ENCODE measurements at places on chromosomes 2 and 18.

DNA sequence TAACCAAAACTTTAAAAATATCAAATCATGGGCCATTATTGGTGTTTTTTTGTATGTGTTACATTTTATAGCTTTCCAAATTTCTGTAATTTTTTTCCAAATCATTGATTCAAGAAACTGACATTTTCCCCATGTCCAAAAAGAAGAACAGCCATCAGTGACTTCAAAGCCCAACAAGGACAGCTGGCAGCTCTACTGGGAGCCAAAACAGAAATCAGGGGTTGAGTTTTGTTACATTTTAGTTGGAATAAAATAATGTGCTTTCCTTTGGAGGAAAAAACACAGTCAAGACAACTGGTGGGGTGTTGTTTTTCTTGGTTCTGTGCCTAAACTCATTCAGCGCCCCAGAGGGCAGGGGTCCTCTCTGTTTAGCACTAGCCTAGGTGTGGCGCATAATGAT lies 23.8 kb downstream of the AKAIN1 start:
- no peak for DNase-seq

DNA sequence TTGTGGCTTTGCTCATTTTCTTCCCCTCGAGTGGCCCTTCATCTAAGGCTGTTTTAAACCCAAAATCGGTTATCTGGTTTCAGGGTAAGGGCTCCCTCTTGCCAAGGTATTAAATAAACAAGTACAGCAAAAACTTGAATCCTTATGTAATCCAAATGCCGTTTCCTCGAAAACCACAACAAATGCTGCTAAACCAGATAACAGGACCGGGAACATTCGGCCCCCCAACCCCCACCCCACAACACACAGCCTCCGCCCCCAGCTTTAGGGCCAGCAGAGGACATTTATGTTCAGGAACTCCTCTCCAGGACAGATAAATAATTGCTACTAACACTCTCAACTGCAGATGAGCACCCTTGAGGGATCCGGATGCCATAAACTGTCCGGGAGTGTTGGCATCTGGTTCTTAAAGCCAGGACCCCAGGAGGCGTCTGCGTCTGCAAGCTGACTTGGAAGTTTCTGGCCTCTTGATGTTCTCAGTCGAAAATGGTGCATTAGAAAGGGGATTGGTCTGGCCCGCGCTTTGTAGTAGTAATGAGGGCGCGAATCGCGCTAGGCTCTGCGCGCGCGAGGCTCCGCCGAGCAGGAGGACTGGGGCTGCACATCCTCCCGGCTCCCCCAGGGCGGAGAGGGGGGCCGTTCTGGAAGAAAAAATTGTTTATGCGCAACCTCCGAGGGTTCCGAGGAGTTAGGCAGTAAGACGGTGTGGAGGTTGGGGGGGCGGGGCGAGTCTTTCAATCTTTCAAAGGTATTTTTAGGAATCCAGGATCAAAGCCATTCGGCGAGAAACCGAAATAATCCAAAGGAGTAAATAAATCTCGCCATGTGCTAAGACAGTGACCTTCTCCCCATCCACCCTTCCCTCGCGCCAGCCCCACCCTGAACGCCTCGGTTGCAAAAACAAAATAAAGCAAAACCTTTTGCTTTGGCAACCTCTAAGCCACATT lies 3.9 kb upstream of the ID2 start:
- DNase-seq: no peak

GRCh38 chr2:99404797-99405669 lies 67.8 kb downstream of the EIF5B start:
- no peak for DNase-seq

DNA sequence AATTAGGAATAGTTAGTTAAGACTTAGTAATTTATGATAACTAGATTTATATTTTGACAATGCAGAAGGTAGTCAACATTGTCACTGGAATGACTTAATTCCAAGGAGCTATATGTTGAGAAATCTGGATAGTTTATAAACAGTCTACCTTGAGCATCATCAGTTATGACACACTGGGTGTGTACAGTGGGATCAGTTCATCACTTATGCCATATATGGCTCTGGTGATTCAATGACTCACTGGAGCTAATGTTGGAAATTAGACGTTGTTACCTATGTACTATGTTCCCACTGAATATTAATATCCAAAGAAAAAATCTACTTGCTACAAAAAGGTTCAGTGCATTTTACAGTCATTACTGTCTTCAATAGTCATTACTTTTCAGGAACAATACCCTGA lies 34.0 kb upstream of the ITPRID2 start:
- DNase-seq: no peak

DNA sequence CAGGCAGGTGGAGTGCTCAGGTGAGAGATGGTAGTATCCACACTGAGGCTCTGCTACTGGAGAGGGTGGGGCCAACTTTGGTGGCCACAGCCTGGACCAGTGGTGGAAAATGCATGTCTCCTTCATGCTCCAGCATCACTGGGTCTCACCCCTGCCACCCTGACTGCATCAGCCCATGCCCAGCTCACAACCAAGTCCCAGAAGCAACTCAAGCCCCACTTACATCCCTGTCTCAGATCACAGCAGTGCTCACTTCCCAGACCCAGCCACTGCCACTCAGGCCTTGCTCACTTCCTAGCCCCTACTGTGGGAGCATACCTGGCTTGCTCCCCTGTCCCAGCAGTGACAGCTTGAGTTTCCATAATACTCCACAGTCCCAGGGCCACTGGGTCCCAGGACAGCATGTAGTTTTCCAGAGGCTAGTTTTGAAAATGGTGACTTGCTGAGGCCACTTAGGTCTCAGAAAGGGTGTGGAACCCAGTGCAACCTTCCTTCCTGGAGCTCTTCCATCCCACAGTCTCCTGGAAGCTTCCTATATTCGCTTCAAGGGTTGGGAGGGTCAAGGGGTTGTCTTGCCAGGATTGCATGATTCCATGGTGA lies 58.8 kb downstream of the GPC1 start:
- DNase-seq: no peak

DNA sequence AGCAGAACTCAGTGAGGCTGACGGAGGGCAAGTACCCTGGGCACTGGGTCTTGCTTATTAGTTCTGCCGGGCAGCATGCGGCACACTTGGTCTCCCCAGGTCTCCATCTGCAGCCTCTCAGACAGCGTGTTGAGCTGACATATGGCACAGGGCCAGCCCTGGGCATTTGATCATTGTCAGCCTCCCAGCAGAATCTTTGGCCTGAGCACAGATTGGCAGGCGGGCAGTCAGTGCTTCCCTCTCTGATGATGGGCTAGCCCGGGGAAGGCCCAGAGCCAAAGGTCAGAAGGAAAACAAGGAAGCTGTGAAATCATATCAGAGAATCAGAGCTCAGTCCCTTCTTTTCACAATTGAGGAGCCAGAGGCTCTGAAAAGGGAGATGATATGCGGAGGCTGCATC lies 150.1 kb upstream of the LRRTM1 start:
- DNase-seq: no peak

DNA sequence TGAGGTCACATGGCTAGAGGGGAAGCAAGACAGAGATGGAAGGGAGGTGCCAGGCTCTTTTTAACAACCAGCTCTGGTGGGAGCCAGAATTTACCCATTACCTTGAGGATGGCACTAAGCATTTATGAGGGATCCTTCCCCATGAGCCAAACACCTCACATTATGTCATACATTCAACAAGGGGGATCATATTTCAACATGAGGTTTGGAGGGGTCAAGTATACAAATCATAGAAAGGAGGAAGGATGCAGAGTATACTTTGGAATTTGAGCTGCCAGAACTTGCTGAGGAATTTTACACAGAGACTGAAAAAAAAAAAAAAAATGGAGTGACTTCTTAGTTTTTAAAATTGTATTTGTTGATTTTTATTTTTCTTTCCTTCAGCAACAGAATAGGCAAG lies 891.4 kb downstream of the CCDC85A start:
- no peak for DNase-seq

- DNase-seq: no peak
These were observed 24.8 kb upstream of the HDAC4 start for GRCh38 chr2:239425631-239426030.

DNA sequence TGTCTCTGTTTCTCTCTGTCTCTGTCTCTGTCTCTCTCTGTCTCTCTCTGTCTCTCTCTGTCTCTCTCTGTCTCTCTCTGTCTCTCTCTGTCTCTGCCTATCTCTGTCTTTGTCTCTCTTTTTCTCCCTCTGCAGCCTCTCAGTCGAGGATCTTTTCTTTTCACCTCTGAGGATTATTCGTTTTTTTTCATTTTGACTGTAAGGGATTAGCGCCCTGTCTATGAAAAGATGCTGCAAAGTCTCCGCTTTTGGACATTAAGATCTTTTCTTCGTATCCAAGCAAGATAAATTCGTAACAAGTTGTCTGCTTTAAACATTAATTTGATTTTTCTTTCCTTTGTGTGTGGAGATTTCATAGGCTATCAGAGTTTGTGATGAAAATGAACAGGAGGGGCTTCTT lies 191.2 kb upstream of the TPO start:
- no peak for DNase-seq

DNA sequence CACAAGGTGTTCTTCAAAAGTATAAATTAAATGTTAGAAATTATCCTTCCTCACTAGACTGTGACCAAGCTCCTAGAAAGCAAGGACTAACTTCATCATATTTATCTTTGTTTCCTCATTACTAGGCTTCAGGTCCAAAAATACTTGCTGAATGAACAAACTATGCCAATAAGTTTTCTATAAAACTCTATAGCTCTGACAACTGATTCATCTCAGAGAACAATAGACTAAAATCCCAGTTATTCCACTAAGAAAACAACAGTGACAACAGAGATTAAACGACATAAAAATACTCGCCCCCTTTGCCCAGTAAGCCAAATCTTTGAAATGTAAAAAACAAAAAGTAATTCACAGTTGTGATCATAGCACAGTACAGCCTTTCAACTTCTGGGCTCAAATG lies 13.6 kb downstream of the TLK1 start:
- no peak for DNase-seq

- DNase-seq: no peak
These were observed 232.1 kb upstream of the EPAS1 start for GRCh38 chr2:46065152-46065551.

GRCh38 chr2:37414470-37414949 lies 70.1 kb downstream of the QPCT start:
- DNase-seq: no peak

DNA sequence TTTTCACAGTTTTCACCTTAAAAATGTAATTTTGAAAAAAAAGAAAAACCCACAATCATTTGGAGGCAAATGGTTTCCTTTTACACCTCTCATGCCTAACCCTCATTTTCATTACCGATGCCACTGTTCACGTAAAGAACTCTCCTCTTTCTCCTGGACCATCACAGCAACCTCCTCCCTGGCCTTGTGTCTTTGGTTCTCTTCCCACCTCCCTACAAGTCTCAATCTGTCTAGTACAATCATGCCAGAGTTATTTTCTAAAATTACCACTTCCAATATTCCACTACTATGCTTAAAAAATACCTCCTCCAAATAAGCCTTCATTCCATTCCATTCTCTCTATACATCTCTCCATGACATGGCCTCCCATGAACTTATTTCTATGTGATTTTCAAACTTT lies 77.9 kb upstream of the RIT2 start:
- DNase-seq: no peak

DNA sequence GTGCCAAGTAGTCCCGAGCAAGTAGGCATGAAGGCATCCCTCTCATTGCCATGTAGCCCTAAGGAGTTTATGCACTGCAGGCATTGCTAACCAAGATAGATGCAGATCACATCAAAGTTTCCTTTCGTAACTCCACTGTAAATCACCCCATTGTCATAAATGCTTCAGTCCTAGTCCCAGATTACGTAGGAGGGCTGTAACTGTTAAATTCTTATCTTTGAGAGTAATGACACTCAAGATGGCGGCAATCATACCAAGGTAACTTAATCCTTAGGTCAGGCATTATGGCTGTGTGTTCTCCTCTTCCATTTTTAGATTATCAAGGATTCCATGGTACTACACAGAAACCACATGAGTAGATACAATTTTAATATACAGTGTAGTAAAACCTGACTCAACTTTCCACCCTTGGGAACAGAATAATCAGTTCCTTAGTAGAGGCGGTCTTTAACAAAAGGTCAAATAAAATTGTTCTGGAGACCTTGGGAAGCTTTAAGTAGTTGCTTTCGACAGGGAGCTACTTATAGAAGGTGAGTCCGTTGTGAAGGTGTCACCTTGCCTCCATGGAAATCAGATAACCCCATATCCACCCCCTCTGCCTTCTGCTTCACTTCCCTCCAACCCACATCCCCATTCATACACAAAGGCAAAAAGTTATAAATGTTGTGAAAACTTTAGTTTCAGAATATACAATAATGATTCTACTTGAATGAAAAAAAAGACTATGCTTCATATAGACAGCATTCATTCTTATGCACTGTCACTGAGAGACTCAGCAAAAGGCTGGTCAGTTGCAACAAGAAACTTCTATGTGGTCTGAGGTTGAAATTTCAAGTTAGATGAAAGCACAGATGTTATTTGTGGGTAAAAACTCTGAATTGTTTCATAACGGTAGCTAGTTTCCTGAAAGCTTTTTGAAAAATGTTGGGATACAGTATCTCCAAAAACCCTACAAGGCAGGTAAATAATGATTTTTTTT lies 64.8 kb upstream of the GALNT5 start:
- no peak for DNase-seq

DNA sequence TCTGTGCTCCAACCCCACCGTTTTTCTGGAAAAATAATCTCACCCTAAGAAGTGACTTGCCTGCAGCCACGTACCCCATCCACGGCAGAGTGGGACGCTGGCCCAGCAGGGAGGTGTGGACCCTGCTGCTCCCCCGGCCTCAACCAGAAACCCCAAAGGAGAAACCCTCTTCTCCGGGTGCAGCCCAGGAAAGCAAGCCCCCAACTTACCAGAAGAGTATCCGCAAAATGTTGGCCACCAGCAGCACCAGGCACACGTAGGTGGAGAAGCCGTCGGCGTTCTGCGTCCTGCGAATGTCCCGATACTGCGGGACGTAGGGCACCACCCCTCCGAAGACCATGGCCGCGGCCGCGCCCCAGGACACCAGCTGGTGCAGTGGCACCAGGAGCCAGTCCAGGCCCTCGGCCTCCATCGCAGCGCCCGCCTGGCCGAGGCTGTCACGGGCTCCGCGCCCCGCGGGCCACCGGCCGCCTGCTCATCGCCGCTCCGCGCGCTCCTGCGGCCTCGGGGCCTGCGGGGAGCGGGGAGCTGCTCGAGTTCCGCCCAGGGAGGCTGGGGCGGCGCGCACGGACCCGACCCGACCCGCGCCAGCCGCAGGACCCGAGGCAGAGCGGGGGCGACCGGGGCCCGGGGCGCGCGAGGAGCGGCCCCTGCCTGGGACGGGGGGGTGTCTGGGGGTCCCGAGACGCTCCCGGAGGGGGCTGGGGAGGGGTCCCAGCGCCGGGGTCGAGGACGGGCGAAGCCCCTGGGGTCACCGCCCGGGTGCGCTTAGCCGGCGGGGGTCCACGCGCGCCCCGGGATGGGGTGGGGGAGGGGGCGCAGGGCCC lies 725 bp downstream of the SLC66A2 start:
- DNase-seq: no peak

- DNase-seq: no peak
These were observed 11.6 kb upstream of the RBMS1 start for GRCh38 chr2:160505256-160505655.

- no peak for DNase-seq
These were observed 30.7 kb downstream of the KCNE4 start for GRCh38 chr2:223082706-223083105.

GRCh38 chr2:240355001-240355891 lies 80.2 kb upstream of the GPC1 start:
- no peak for DNase-seq
